RWPE2 (cell line): ENCODE measurements at places on chromosomes 4 and X.

DNA sequence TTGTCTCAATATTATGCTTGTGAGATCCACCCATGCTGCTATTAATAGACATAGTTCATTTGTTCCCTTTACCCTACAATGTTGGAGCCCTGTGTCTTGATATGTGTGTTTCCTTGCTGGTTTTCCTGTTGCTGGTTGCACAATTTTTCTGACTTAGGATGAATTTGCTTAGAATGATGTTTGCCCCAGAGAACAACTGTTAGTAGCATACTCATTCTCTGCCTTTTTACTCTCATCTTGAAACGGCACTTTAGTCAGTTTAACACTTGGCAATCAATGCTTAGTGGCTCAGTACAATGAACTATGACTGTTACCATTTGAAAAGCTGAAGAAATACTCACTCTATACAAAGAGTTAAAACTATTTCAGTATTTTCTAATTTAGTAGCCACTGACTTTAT lies 158.8 kb upstream of the NDST4 start:
- no peak for DNase-seq

DNA sequence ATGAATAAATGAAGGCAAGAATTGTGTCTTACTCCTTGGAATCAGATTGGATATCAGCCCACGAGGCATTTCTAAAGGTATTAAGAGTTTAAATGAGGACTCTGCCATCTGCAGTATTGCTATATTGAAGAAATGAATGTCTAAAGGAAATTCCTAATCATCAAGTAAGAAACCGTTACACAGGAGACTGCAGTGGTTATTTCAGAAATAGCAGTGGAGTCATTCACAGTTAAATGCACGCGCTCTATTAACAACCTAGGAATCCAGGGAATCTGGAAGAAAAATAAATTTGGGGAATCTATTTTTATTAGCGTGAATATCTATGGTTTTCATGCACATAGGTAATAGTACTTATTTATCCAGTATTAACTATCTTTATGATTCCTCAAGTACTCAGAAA lies 334.2 kb downstream of the TENM3 start:
- DNase-seq: no peak

GRCh38 chr4:83561381-83561780 lies 25.5 kb downstream of the GPAT3 start:
- DNase-seq: no peak

GRCh38 chr4:37762991-37763368 lies 63.5 kb upstream of the PGM2 start:
- no peak for DNase-seq

- no peak for DNase-seq
Observed at GRCh38 chrX:1763294-1763693, 148.4 kb downstream of the ASMT start.

DNA sequence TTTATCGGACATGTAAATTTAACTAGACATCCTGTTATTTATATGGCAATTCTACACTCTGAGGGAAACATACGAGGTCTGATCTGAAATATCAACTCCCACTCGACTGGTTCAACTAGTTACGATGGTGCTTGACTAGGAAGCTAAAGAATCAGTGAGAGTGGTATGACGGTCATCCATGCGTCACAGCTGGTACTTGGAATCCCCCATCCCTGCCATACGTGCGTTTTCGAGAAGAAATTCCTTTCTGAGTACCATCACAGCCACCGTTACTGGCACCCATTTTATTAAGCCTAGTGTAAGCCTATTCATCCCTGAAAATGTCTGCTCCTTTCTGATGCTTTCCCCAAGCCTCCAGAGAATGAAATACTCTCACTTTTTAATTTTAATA lies 695 bp upstream of the PIGA start:
- DNase-seq: no peak

GRCh38 chrX:57528670-57529255 lies 63.0 kb upstream of the ZXDB start:
- no peak for DNase-seq
